Nucleus accumbens (tissue), 56 donors: ENCODE measurements at places on chromosomes 16 and 17.

DNA sequence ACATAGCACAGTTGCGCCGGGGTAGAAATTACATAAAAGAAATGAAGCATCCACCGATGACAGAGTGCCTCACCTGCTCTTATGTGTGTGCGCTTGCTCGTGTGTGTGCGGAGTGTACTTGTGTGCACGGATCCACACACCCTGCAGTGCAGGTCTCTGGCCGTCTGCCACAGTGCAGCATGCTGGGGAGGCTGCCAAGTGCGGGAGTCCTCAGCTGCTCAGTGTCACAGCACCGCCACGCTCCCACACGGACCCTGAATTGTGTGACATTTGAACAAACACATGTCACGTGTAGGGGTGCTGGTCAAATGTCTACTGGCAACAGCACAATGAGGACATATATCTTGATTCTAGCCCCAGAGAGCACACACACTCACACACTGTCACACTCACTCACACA, 243.0 kb upstream of the MYOCD start:
- DNase-seq: no peak

DNA sequence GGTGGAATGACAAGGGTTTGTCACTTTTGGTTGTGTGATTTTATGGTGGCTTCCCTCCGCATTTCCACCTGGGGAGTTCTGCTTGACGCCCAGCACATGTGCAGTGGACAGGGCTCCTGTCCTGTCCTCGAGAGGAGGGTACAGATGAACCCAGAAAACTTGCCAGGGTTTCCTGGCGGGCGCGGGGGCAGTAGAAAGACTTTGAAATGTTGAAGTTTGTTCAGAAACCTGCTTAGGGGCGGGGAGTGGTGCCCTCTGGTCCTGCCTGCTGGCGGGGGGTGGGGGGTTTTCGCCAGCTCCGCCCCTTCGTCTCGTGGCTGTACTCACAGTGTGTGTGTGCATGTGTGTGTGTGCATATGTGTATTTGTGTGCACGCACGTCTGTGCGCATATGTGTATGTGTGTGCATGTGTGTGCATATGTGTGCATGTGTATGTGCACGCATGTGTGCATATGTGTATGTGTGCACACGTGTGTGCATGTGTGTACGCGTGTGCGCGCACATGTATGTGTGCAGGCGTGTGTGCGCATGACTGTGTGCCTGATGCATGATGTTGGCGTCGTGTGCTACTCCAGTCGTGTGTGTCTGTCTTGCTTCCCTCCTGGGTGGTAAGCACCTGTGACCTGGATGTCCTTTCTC, 6.8 kb downstream of the FN3KRP start:
- DNase-seq: no peak

DNA sequence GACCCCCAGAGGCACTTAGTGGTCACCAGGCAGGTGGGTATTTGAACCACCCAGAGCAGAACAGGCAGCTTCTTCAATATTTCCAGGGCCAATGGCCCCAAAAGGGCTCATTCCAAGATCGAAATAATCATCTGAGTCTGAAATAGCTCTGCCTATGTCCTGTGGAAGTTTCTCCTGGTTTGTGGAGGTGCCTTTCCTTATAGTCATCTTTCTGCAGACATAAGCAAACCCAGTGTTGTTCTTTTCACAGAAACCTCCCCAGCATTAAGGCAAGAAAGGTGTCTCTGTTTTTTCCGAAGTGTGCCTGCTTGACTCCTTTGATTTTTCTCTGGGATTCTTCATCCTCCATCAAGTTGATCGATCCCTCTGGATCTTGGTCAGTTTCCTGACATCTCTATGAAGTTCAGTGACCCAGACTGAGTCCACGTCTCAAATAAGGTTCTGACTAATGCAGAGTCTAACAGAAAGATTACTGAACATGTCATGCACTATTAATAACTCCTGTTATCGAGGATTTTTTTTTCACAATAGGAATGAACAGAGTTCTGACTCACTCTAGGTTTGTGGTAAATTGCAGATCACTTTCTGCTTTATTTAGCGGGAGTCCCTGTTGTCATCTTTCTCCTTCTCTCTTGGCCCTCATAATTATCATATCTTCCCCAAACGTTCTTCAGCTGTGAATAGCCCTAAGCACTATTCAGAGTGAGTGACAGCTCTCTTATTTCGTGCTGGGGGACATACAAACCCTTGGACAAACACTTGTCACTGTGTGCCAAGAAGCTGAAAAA, 1.5 kb downstream of the LRRC3C start:
- no peak for DNase-seq

- no peak for DNase-seq
Observed at GRCh38 chr16:3856367-3857141, 24.0 kb downstream of the CREBBP start.

GRCh38 chr16:1354815-1355540, 3.2 kb downstream of the GNPTG start:
- DNase-seq: no peak

DNA sequence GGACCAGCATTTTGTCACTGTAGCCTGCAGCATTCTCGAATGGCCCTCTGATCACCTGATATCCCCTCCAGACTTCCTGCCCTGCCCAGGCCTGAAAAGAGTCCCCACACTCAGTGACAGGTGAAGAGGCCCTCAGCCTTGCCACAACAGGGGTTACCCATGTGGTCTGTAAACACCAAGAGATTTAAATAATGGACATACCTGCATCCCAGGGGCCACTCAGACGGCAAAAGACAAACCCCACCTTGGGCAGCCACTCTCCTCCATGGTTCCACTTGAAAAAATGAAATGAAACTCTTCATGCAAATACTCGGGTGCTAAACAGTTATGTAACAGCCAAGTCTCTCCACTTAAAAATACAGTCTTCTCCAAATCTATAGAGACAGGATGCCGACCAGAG, 22.9 kb upstream of the PECAM1 start:
- no peak for DNase-seq

DNA sequence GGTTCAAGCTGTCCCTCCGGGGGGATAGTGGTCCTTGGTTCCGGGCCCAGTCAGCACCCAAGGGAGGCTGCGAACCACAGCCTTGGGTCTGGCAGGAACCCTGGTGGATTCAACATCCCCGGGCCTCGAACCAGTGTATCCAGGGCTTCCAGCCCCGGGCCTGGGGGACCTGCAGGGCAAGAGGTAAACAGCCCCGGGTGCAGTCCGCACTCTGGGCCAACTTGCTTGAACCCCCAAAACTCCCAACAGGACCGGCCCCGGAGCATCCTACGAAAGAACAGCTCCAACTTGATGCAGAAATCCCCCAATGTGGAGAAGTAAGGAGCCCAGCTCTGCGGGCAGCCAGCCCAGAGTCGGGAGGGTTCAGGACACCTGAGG, 1.5 kb upstream of the NEURL4 start:
- no peak for DNase-seq

- DNase-seq: no peak
Observed at GRCh38 chr17:31566992-31567373, 175.5 kb downstream of the RAB11FIP4 start.

- no peak for DNase-seq
Observed at GRCh38 chr16:15601212-15601879, 41.6 kb downstream of the MARF1 start.

DNA sequence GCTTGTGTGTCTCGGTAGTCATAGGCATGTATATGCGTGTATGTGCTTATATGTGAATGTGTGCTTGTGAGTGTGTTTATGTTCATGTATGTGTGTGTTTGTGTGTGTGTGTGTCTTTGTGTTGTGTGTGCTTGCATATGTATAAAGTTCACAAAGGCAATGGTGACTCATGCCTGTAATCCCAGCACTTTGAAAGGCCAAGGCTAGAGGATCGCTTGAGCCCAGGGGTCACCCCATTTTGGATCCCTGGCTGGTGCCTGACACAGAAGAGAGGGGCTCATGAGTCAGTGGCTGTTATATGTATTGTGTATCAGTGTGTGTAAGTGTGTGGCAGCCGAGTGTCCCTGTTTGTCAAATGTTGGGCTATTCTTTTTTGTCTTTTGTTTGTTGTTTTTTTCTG, 69.3 kb downstream of the ABCC1 start:
- DNase-seq: no peak

DNA sequence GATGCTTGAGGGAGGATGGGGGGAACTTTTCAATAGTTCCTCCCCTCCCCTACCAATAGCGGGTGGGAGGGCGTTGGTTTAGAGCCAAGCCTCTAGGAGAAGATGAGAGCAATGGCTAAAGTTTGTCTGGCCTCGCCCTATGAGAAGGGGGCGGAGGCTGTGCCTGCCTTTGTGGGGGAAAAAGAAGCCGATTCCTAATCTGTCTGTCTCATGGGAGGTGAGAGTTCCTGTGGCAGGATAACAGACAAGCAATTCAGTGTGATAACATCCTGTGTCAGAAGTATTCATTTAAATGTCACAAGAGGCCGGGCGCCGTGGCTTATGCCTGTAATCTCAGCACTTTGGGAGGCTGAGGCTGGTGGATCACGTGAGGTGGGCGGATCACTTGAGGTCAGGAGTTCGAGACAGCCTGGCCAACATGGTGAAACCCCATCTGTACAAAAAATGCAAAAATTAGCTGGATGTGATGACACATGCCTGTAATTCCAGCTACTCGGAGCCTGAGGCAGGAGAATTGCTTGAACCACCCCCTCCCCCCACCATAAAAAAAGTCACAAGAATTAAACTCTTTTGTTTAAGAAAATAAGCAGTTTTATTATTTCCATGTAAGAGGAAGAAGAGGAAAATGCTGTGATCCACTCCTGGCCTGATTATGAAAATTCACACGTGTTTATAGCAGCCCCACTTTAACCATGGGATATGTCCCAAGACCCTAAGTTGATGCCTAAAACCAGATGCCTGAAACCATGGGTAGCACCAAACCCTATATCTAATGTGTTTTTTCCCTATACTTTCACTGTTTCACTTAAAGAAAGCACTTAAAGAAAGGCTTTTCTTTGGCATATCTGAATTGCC, 1.7 kb downstream of the SLFN5 start:
- no peak for DNase-seq

DNA sequence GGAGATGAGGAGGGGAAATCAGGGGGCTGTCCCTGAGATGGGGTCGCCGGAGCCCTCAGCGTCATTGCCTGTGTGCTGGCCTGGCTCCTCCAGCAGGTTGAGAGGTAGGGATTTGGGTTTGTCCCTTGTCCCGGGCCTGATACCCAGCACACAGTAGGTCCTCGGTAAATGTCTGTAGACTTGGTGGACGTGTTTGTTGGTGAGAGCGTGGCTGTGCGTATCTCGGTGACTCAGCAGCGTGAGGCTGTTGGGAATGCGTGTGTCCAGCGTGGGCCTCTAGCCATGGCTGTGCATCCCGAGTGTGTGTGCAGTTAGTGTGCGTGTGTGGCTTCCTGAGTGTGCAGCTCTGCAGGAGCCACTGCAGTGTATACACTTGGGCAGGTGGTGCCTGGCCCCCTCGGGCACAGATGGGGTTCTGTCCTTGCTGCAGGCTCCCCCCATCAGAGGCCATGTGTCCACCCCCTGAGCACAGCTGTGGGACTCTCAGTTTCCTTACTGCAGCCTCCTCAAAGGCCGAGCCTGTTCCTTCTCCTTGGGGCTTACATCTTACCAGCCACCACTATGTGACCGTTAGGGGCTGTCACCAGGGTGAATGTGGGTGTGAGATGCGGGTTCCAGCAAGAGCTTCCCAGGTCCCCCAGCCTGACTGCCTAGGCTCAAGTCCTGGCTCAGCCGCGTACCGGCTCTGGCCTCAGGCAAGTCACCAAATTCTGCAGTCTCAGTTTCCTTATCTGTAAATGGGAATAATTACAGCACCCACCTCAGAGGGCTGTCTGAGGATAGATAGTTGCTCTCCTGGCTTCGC, 5.7 kb downstream of the NECAB2 start:
- no peak for DNase-seq

- no peak for DNase-seq
Observed at GRCh38 chr16:64589836-64590235, 532.0 kb downstream of the CDH11 start.

DNA sequence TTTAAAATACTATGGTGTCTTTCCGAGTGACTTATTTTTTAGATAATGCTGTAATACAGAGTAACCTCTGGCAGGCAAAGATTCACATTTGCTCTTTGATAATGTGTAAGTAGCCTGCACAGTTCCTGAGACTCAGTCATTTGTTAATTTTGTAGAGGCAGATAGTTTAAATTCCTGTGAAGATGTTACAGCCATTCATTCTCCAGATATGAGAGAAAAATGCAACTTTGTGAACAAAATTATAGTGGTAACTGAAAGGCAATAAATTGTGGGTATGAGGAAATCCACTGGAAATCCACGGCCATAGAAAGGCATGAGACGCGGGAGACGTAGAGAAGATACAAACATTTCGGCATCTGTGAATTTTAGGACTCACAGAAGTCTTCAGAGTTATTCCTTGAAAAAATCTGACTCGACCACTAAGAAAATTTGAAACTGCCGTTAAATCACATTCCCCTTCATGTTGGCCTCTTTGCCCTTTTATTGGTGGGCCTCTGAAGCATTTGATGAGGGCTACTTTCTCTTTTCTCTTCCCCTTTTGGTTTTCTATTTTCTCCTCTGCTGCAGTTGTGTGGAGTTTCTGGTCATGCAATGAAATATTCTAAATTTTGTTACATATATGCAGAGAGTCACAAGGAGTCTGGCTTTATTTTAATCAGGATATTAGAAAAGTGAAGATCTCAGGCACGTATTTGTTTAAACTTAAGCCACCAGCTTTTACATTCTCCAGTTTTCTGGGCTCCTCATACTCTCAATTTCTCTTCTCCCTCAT, 18.8 kb downstream of the HS3ST3A1 start:
- DNase-seq: no peak

- no peak for DNase-seq
Observed at GRCh38 chr16:60214311-60214710, 1480.2 kb upstream of the GOT2 start.

GRCh38 chr17:67281053-67281452, 36.1 kb upstream of the HELZ start:
- DNase-seq: no peak

- no peak for DNase-seq
Observed at GRCh38 chr17:40018211-40019121, 3.2 kb downstream of the CSF3 start.

GRCh38 chr16:85302018-85302847, 190.0 kb upstream of the CIBAR2 start:
- no peak for DNase-seq

DNA sequence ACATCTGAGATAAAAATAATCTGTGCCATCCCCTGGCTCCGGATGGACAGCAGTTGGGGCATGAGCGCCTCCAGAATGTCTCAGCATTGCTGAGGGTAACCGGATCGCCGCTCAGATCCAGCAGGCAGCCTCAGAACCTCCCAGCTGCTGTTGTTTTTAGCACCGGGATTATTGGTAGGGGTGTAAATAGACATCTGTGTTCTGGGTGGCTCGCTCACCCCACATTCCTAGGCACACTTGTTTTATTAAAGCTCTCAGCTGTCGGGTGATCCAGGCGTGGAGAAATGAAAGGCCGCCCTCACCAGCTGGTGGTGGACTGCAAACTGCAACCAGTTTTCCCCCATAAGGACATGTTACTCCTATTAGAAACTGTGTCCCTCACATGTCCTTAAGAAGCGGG, 32.1 kb downstream of the MYH3 start:
- no peak for DNase-seq

DNA sequence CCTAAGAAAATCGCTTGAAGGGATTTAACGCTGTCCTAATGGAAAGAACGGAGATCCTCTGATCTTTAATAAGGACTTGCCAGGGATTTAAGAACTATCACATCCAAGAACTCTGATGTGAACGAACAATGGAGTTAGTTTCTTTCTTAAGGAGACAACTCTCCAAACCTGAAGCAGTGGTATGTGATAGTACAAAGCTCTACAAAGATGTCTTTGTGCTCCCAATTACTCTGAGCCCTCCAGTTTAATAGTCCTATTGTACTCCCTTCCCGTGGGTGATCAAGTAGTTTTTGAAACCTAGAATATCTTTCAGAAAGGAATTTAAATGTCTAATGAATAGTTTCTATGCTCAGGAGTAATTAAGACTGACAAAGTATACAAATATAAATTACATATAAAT, 123.8 kb downstream of the FTO start:
- DNase-seq: no peak

- DNase-seq: no peak
Observed at GRCh38 chr17:80119271-80119791, 17.9 kb downstream of the GAA start.
